ENCODE measurements at places on chromosomes 6 and 20.

DNA sequence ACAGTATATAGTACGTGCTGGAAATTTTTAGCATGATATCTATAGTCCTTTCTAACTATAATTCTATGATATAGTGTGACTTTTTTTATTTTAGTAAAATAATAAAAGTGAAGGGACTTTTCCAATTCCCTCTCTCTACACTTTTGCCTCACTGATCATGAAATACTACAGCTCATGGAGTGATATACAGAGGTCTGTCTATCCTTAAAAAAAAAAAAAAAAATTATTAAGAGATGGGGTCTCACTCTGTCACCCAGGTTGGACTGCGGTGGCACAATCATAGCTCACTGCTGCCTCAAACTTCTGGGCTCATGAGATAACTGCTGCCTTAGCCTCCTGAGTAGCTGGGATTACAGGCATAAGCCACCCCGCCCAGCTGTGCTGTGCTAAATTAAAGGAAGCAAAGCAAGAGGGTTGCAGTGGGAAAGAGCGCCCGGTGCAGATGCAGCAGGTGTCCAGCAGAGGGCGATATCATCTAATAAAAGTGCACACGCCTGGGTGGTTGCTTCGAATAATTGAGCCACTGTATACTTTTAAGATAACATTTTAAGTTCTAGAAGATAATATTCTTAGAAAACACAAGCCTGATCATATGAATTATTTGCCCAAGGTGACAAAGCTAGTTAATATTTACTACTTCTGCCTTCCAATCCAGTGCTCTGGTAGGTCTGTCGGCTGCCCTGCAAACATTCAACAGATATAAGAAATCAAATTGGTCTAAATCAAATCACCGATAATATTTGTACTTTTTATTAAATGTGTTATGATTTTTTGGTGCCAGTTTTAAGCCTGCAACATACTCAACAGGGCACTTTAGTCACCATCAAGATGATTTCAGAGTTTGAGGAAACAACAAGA lies 94.9 kb upstream of the NT5E start:
- peak; percentile 57 for DNase-seq

- DNase-seq = no peak
Observed at GRCh38 chr20:37394543-37395409, 48.8 kb downstream of the SRC start.

DNA sequence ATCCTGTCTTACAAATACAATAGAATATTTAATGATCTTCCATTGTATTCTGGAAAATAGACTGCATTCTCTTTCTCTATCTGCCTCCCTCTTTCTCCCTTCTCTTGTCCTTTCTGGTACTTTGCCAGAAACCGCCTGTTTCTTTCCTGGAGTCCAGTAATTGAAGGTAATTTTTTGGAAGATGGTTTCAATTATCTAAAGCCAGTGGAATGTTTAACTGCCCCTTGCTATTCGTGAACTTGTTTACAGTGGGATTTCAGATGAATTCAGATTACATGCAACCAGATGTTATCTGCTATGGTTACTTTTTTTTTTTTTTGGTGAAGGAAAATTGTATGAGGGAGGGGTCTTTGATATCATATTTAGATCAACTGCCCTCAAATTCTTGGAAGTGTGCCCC lies 655.5 kb upstream of the FLRT3 start:
- DNase-seq = no peak

GRCh38 chr6:155647354-155647753 lies 191.7 kb upstream of the NOX3 start:
- DNase-seq = no peak

GRCh38 chr6:43623880-43624785 lies 4.9 kb downstream of the GTPBP2 start:
- DNase-seq = no peak

DNA sequence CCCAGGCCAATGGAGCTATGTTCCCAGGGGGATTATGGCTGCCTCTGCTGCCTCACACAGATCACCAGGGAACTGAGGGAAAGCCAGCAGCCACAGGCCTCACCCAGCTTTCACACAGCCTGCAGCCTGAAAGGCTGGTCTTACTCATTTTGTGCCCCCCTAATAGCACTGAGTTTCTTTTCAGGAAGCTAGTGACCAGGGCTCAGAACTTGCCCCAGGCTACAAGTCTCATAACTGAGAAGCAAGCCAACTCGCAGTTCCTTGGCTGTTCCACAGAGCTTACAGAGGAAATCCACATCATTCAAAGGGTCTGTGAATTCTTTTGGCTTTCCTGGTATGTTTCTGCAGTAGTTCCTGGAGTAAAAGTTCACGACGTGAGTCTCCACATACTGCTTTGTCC lies 524.8 kb upstream of the GJE1 start:
- no peak for DNase-seq

Data from stimulated activated CD4-positive, alpha-beta T cell treated with anti-CD3 and anti-CD28 coated beads, Interleukin-1b, Interleukin-23, amount 100 ng/mL, for 48 hours (primary cell).